Keratinocyte (primary cell): ENCODE measurements at places on chromosomes 2 and 18. TPM values are rescaled to one million over a fixed set of nuclear protein-coding genes. Genes with fewer than 3 reads are reported as not detected.

POTEE gene
- not detected in 3 replicates for polyA plus RNA-seq

GULP1 gene
- polyA plus RNA-seq, result 8.4 to 12.7 TPM (median 11.7 TPM) in 3 replicates

PUS10 gene
- 3.3 to 4.8 TPM (median 4.8 TPM) in 3 replicates for polyA plus RNA-seq

DNA sequence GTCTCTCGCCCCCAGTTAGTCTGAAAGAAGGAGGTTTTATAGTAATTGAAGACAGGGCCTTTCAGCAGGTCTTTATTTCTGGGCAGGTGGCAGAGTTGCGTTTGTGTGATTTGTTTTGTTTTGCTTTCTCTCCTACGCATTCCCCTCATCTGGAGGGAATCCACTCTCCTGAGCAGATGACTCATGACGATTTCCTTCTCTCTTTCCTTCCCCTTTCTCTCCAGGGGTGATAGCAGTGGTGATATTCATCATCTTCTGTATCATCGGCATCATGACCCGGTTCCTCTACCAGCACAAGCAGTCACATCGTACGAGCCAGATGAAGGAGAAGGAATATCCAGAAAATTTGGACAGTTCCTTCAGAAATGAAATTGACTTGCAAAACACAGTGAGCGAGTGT is 888.8 kb downstream of the CNTNAP5 start:
- no peaks in the 10 kb centered on the region for H3K36me3 ChIP-seq
- no peaks in the 10 kb centered on the region for H3K4me1 ChIP-seq
- H3K27ac ChIP-seq, result no peak overlapping the region

GRCh38 chr2:160351956-160352355 is 141.7 kb downstream of the RBMS1 start:
- H3K4me3 ChIP-seq, result peak overlapping the region; percentile 43
- peak overlapping the region; percentile 90 for H3K27ac ChIP-seq
- peaks cover 3% of the 10 kb centered on the region for H3K36me3 ChIP-seq
- peaks cover 23% of the 10 kb centered on the region for H3K4me1 ChIP-seq
- no peak for DNase-seq

DNA sequence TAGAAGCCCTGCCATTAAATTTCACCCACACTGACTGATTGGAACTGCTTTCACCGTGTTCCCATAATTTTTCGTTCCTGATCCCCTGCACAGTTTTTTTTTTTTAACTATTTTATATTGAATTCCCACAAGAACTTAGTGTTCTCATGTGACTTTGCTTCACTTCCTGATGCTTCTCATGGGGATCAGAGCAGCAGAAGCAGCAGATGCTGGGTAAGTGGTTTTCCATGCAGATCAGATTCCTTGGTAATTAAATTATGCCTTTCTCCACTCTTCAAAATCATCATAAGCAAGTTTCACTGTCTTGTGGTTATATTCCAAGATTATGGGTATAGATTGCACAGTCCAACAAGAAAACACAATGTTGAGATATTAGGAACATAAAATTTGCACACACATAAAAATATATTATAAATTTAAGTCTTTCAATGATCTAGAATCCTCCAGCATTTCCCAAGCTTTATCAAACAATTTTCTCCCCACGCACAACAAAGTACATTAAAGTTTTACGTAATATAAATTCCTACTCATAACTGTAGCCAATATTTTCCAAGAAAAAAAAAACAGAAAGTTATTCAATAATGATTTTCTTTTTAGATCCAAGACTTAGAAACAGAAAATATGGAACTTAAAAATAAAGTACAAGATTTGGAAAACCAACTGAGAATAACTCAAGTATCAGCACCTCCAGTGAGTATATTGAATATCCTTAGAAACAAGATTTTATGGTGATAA is 277.9 kb downstream of the GULP1 start:
- no peaks in the 10 kb centered on the region for H3K4me1 ChIP-seq
- no peaks in the 10 kb centered on the region for H3K27me3 ChIP-seq
- no peak overlapping the region for H3K4me3 ChIP-seq

SNORC gene
- polyA plus RNA-seq, result 0.66 to 1.3 TPM (median 0.83 TPM) in 3 replicates

SKA1 gene
- 1.1 to 8.4 TPM (median 7.2 TPM) in 3 replicates for polyA plus RNA-seq

- H3K36me3 ChIP-seq, result no peaks in the 10 kb centered on the region
- no peaks in the 10 kb centered on the region for H3K27me3 ChIP-seq
- no peak for DNase-seq
- H3K4me1 ChIP-seq, result peaks cover 30% of the 10 kb centered on the region
- H3K4me3 ChIP-seq, result no peak overlapping the region
Measured at GRCh38 chr18:23499291-23499781, 4.0 kb upstream of the RMC1 start.

RAB17 gene
- polyA plus RNA-seq, result 1.4 to 3.7 TPM (median 2.4 TPM) in 3 replicates

DNA sequence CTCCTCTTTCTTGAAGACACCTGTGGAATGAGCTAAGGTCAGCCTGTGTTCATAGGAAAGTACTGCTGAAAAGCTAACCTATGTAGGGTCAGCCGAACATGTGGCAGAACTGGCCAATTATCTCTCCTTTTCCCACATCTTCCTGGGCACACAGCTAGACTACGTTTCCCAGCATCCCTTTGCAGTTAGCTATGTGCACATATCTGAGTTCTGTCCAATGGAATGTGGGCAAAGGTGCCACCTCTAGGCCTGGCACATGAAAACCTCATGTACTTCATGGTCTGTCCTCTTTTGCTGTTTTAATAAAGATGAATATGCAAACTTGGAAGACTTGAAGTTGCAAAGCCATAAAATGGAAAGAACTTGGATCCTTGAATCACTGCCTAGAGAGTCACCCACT is 352.6 kb downstream of the TNS1 start:
- no peaks in the 10 kb centered on the region for H3K36me3 ChIP-seq
- H3K4me3 ChIP-seq, result no peak overlapping the region
- peaks cover 11% of the 10 kb centered on the region for H3K4me1 ChIP-seq
- no peak overlapping the region for H3K27ac ChIP-seq
- no peaks in the 10 kb centered on the region for H3K27me3 ChIP-seq
- DNase-seq, result no peak

NOL4 gene
- not detected in 3 replicates for polyA plus RNA-seq

CFAP65 gene
- polyA plus RNA-seq, result not detected in 3 replicates

DNA sequence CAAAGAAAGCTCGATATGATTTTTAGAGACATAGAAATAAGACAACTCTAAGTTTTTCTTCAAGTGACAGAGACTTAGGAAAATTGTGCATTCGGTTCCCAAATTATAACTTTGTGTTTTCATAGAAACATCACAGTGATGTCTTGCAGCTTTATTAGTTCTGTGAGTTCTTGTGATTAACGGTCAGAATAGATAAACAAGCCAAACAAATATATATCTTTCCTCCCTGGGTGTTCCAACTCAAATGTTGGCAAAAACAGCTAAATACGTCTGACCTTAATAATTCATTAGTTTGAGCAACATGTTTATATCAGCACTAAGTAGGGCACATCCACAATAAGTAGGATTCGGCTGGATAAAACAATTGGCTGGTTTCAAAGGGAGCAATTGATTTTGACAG is 47.6 kb downstream of the DTNA start:
- H3K27me3 ChIP-seq, result no peaks in the 10 kb centered on the region
- H3K27ac ChIP-seq, result no peak overlapping the region
- DNase-seq, result no peak

C1QL2 gene
- not detected in 3 replicates for polyA plus RNA-seq

DRC1 gene
- polyA plus RNA-seq, result not detected in 3 replicates

DNA sequence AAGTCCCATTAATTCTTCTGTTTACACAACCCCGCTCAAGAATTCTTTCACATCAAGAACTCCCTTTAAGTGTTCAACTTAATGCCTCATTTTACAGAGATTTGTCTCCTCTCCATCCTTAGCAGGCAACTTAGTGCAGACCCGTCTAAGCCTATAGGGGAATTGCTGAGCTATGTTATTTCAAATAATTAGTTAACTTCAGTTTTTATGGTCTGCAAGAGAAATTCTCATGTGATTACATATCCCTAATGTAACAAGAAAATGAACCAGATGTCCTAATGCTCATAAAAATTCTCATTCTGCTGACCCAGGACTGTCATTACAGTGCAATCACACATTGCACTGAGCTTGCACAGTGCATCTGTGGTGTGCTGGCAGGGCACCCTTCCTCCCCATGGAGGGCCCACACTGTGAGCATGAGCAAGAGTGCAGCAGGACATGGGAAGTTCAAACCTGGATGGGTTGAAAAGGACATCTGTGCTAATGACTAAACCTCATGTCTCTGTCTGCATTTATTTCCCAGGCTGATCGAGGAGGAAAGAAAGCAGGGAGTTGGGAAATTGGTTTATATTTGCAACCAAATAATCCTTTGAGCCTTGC is 97.1 kb downstream of the COL5A2 start:
- H3K27ac ChIP-seq, result no peak overlapping the region
- DNase-seq, result no peak
- peaks cover 7% of the 10 kb centered on the region for H3K4me1 ChIP-seq
- H3K36me3 ChIP-seq, result no peaks in the 10 kb centered on the region

GRCh38 chr2:163247847-163248220 is 409.3 kb upstream of the KCNH7 start:
- H3K27me3 ChIP-seq, result no peaks in the 10 kb centered on the region
- no peaks in the 10 kb centered on the region for H3K4me1 ChIP-seq
- H3K36me3 ChIP-seq, result no peaks in the 10 kb centered on the region
- H3K27ac ChIP-seq, result no peak overlapping the region

DNA sequence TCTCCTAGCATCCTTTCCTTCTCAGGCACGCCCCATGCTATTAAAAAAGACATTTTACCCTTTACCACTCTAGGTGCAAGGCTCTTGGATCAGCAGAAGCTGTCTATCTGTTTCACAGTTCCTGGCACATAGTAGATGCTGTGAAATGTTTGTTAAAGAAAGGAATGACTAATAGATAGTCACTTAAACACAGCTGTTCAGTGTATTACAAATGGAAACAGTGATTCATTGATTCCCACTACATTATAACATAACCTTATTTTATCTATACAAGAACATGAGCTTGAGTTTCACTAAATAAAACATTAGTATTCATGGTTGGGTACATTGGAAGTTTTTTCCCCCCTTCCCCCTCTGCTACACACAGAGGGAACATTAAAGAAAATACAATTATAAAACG is 142.1 kb downstream of the ASXL3 start:
- H3K4me1 ChIP-seq, result no peaks in the 10 kb centered on the region
- no peaks in the 10 kb centered on the region for H3K36me3 ChIP-seq
- no peak overlapping the region for H3K4me3 ChIP-seq
- H3K27ac ChIP-seq, result no peak overlapping the region

DNA sequence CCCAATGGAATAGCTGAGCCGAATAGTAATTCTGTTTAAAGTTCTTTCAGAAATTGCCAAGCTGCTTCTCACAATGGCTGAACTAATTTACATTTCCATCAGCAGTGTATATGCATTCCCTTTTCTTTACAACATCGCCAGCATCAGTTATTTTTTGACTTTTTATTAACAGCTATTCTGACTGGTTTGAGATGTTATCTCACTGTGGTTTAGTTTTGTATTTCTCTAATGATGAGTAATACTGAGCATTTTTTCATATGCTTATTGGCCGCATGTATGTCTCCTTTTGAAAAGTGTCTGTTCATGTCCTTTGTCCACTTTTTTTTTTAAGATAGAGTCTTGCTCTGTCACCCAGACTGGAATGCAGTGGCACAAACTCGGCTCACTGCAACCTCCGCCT is 100.7 kb downstream of the C2orf74 start:
- H3K4me3 ChIP-seq, result no peak overlapping the region
- H3K4me1 ChIP-seq, result no peaks in the 10 kb centered on the region
- no peak for DNase-seq

GRCh38 chr2:102025016-102025501 is 33.3 kb downstream of the IL1R2 start:
- peaks cover 10% of the 10 kb centered on the region for H3K4me1 ChIP-seq
- H3K36me3 ChIP-seq, result peaks cover 4% of the 10 kb centered on the region
- no peak overlapping the region for H3K27ac ChIP-seq
- DNase-seq, result no peak

DNA sequence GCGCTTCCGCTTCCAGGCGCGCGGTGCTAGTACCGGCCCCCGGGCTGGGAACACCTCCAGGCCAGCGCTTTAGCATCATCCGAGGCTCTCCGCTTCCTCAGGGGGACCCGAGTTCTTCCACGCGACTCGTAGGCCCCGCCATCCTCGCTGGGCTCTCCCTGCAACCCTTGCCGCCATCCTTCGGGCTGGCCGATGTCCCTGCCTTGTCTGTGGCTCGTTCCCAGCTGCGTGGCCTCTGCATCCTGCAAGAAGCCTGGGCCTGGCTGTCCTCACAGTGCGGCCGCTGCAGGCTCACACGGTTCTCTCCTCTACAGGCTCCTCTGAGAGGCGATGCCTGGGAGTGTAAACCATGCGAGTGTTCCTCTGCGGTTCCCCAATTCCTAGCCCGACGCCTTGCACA is 98.6 kb upstream of the PXDN start:
- no peaks in the 10 kb centered on the region for H3K27me3 ChIP-seq
- no peaks in the 10 kb centered on the region for H3K4me1 ChIP-seq
- H3K27ac ChIP-seq, result no peak overlapping the region
- H3K4me3 ChIP-seq, result no peak overlapping the region
- H3K36me3 ChIP-seq, result no peaks in the 10 kb centered on the region
- DNase-seq, result no peak

DNA sequence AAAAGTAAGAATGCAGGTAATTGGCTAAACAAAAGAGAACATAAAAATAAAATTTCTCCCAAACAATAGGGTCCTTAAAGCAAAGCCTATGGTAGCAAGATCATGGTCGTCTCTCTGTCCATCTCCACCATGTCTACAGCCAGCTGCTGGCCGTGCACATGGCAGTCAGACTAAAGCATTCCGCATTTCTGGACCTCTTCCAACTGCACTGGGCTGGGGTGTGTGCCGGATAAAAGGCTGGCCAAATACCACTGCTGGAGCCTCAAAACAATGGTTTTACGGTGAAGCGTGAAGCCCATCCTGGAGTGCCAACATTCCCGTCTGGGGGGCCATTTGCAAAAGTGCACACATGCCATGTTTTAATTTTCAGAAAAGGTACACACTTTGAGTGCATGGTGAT is 74.8 kb upstream of the PIEZO2 start:
- no peak overlapping the region for H3K4me3 ChIP-seq
- no peaks in the 10 kb centered on the region for H3K4me1 ChIP-seq
- DNase-seq, result no peak
- H3K36me3 ChIP-seq, result no peaks in the 10 kb centered on the region
- no peak overlapping the region for H3K27ac ChIP-seq
- H3K27me3 ChIP-seq, result no peaks in the 10 kb centered on the region

DNA sequence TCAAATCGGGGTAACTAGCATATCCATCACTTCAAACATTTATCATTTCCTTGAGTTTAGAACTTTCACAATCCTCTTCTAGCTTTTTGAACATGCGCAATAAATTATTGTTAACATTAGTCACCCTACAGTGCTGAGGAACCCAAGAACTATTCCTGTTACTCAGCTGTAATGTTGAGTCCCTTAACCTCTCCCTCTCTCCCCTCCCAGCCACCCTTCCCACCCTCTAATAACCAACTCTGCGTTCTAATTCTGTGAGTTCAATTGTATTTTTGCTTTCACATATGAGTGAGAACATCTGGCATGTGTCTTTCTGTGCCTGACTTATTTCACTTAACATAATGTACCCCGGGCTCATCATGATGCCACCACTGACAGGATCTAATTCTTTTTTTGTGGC is 78.6 kb upstream of the RANBP2 start:
- no peak for DNase-seq
- no peaks in the 10 kb centered on the region for H3K36me3 ChIP-seq
- H3K27me3 ChIP-seq, result no peaks in the 10 kb centered on the region
- H3K4me1 ChIP-seq, result peaks cover 26% of the 10 kb centered on the region

DNA sequence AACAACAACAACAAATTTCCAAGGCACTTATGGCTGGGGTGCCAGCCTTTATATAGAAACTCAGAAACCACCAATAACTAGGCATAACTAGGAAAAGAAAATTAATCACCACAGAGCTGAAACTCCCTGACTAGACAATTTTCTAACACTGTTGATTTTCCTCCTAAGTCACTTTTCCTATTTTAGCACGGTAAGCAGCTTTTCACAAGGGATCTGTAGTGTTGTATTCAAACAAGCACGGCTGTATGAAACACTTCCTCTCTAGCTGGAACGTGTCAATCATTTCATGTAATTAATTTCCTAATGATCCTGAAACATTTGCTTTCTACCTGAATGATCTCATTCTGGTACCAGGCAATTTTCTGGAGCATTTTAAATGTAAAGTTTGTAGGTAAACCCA is 645.0 kb downstream of the IRS1 start:
- no peaks in the 10 kb centered on the region for H3K4me1 ChIP-seq
- no peaks in the 10 kb centered on the region for H3K36me3 ChIP-seq
- no peaks in the 10 kb centered on the region for H3K27me3 ChIP-seq
- no peak overlapping the region for H3K27ac ChIP-seq
